ENCODE measurements at places on chromosomes 13 and 19.

- H3K27me3 ChIP-seq, result no peaks in the 10 kb centered on the region
- H3K4me3 ChIP-seq, result no peak overlapping the region
- H3K4me1 ChIP-seq, result peaks cover 5% of the 10 kb centered on the region
- H3K36me3 ChIP-seq, result no peaks in the 10 kb centered on the region
- no peak overlapping the region for H3K27ac ChIP-seq
Measured at GRCh38 chr13:30337061-30337610, 29.8 kb upstream of the KATNAL1 start.

DNA sequence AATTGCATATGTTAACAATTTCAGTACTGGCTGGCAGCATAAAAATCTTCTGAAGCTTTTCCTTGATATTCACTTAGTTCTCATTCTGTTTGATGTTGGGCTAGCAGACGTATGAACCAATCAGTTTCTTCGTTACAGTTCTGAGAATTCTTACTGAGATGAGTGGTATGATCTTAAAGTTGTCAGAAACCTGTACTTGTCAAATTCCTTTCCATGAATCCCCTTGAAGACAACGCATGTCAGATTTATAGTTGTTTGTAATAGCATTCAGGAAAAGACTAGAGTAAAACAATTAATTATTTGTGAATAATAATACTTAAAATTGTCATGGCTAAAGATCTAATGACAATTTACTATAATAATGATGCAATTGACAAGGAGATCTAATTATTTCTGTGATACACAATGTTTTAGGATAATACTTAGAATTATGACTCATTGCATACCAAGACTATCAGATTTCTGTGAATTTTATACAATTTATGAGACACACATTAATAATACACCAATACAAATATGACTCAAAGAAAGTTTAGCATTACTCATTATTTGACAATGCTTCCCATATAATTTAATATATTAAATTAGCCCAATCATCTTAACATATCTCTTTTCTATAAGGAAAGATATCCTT lies 447.2 kb downstream of the RFC3 start:
- H3K27me3 ChIP-seq, result no peaks in the 10 kb centered on the region
- H3K4me3 ChIP-seq, result no peak overlapping the region

DNA sequence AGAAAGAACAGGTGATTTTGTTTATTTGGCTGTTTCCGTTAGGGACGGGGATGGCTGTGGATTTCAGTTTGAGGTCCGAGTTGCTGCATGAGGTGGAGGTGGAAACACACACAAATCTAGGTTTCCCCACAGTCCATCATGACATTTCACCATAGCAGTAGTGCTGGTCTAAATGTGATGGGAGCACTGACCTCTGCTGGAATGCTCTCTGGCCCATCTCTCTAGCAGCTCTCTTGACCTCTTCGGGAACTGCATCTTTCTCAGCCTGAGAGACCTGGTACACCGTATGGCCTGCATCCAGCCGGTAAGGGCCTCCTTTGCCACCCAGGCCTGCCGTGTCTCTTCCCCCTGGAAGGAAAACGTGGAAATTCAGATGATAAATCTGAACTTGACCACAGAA lies 154.0 kb downstream of the RGCC start:
- H3K36me3 ChIP-seq, result no peaks in the 10 kb centered on the region
- H3K4me3 ChIP-seq, result no peak overlapping the region
- H3K4me1 ChIP-seq, result no peaks in the 10 kb centered on the region
- H3K27ac ChIP-seq, result no peak overlapping the region
- no peak for DNase-seq

GRCh38 chr13:27166313-27166712 lies 5.3 kb downstream of the USP12 start:
- no peaks in the 10 kb centered on the region for H3K27me3 ChIP-seq
- no peak for DNase-seq
- H3K4me3 ChIP-seq, result no peak overlapping the region
- H3K4me1 ChIP-seq, result no peaks in the 10 kb centered on the region

DNA sequence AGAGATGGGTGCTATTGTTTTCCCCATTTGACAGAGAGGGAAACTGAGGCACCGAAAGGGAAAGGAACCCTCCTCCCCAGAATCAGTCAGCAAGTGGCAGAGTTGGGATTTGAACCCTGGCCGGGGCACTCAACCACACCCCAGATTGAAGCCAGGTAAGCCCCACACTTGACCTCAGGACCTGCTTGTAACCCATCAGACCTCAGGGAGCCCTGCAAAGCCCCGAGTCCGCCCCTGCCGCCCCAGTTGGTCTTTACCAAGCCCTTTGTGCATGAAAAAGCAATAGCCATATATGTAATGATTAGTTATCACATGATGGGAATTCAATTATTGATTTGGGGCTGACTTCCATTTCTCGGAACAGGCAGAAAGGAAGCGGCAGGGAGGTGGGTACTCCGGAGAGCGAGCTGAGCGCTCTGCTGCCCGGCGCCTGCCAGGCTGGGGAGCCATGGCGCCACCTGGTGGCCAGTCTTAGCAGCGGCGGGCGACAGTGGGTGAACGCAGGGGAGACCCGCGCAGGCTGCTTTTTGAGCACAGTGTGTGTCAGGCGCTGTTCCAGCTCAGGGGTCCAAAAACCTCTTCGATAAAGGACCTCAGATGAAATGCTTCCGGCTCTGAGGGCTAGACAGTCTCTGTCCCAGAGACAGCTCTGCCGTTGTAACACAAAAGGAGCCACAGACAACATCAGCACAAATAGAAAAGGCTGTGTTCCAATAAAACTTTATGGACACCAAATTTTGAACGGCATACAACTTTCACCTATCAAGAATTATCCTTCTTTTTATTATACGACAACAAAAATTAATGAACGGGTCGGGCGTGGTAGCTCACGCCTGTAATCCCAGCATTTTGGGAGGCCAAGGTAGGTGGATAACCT lies 82.9 kb upstream of the CACNA1A start:
- H3K27me3 ChIP-seq, result no peaks in the 10 kb centered on the region
- H3K27ac ChIP-seq, result no peak overlapping the region
- H3K4me3 ChIP-seq, result no peak overlapping the region
- no peaks in the 10 kb centered on the region for H3K4me1 ChIP-seq
- DNase-seq, result peak; percentile 97

- DNase-seq, result no peak
- peak within 1 kb of the TSS; percentile 50 for H3K4me3 ChIP-seq
- H3K36me3 ChIP-seq, result no peaks in the 10 kb centered on the region
- H3K4me1 ChIP-seq, result peaks cover 3% of the 10 kb centered on the region
- H3K27ac ChIP-seq, result no peak within 1 kb of the TSS
Measured at GRCh38 chr19:50723069-50723468, at the start of gene CLEC11A. TSS of gene CLEC11A (plus strand) at chr19:50723364. CDS start at chr19:50723526, 162 bp downstream.

DNA sequence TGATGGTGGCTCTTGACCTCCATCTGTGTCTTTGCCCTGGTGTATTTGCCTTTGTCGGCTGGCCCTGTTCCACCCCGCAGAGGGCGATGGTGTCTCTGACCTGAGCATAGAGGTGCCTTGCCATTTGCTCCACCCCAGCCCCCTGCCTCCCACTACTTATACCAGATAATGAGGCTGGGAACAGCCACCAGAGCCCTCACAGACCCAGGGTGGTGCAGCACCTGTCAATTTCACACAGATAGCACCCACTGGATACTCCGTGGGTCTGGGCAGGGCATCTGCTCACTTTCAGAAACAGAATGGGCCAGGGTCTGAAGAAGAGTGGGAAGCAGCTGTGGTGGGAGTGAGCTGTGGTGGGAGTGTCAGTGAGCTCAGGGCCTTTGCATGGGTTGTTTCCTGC lies 4.1 kb downstream of the ZNF536 start:
- H3K36me3 ChIP-seq, result no peaks in the 10 kb centered on the region
- no peak overlapping the region for H3K27ac ChIP-seq
- H3K4me3 ChIP-seq, result no peak overlapping the region

- no peak overlapping the region for H3K27ac ChIP-seq
- no peaks in the 10 kb centered on the region for H3K27me3 ChIP-seq
- H3K36me3 ChIP-seq, result no peaks in the 10 kb centered on the region
- DNase-seq, result no peak
- H3K4me1 ChIP-seq, result no peaks in the 10 kb centered on the region
Measured at GRCh38 chr19:43148233-43148632, 38.1 kb downstream of the PSG5 start.

GRCh38 chr13:71320452-71320851 lies 546.6 kb downstream of the DACH1 start:
- no peaks in the 10 kb centered on the region for H3K4me1 ChIP-seq
- no peaks in the 10 kb centered on the region for H3K27me3 ChIP-seq
- H3K27ac ChIP-seq, result no peak overlapping the region
- DNase-seq, result peak; percentile 51
- H3K36me3 ChIP-seq, result no peaks in the 10 kb centered on the region

DNA sequence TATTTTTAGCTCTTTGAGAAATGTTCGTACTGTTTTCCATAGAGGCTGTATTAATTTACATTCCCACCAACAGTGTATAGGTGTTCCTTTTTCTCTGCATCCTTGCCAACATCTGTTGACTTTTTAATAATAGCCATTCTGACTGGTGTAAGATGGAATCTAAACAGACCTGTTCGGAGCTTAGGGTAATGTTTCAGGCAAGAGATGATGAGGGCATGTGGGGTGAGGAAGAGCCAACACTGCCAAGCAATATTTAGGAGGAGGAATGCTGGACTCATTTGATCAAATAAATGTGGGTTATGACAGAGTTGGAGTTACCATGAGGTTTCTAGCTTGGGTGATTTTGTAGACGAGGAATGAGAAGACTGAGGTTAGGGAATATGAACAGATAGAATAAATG lies 382.9 kb downstream of the KLF12 start:
- no peak for DNase-seq
- no peak overlapping the region for H3K4me3 ChIP-seq
- H3K27me3 ChIP-seq, result no peaks in the 10 kb centered on the region
- H3K27ac ChIP-seq, result no peak overlapping the region
- no peaks in the 10 kb centered on the region for H3K36me3 ChIP-seq

DNA sequence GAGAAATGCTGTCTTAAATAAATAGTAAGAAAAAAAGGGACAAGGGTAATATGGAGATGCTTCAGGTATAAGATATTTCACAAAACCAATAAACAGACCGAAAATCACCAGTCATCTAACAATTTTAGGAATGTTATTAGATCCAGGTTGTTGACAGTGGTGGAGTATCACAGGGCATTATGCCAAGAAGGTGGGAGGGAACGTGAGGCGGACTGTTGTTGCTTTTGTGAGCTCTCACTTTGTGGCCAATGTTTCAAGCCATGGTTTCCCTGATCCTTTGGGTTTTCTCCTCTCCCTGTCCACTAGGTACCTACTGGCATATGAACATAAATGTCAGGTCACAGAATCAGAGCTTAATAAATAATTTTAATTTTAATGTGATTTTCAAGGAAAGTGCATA lies 790.3 kb upstream of the SLITRK1 start:
- H3K4me1 ChIP-seq, result no peaks in the 10 kb centered on the region
- H3K4me3 ChIP-seq, result no peak overlapping the region
- no peak for DNase-seq
- no peaks in the 10 kb centered on the region for H3K27me3 ChIP-seq
- H3K36me3 ChIP-seq, result no peaks in the 10 kb centered on the region

- no peaks in the 10 kb centered on the region for H3K27me3 ChIP-seq
- H3K36me3 ChIP-seq, result no peaks in the 10 kb centered on the region
- H3K4me3 ChIP-seq, result no peak overlapping the region
Measured at GRCh38 chr13:31046711-31047279, 114.3 kb downstream of the TEX26 start.

DNA sequence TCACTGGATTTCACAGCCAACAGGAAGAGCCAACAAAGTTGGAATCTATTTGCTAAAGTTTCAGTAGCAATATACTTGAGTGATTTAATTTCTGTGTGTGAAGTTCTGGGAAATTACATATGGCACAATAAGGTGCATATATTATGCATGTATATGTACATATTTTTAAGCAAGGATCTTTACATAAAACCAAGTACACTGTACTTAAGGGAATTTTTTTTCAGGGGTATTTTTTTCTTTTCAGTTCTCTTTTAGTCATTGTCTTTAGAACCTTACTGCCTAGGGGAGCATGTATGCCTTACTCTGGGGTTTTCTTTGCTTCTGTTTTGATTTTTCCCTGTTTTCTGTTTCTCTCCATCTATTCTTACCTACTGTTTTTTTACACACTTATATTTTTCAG lies 7.4 kb downstream of the RAP2A start:
- H3K27ac ChIP-seq, result no peak overlapping the region
- peaks cover 7% of the 10 kb centered on the region for H3K36me3 ChIP-seq

DNA sequence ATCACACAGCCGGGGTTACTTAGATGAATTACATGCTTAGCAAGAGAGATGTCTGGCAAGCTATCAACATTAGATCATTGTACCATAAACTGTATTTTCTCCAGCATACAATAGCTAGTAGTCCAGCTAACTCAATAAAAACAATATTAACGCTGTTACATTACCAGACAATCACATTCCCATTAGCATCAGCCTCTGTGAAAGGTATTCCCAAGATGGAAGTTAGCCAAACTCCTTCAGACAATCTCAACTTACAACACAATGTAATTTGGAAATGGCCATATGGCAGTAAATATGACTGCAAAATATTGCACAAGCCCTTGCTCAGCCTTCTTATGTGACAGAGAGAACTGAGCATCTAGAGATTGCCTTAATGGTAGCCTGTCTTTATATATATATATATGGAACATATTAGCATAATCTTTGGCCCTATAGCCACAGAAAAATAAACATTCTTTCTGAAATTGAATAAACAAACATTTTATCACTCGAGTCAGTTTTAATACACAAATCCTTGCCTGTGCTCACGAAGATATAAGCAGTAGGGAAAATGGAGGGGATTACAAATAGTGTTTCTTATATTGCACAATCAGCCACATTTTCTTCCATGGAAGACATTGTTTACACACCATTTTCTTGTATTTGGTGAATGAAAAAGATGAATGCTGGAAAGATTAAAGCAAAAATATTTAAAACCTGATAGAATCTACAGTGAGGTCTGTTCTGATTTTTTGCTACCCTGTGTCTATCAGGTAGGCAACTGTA lies 1060.5 kb downstream of the DIAPH3 start:
- no peak overlapping the region for H3K27ac ChIP-seq
- H3K4me1 ChIP-seq, result peaks cover 4% of the 10 kb centered on the region
- H3K4me3 ChIP-seq, result no peak overlapping the region
- DNase-seq, result no peak
- no peaks in the 10 kb centered on the region for H3K36me3 ChIP-seq
- no peaks in the 10 kb centered on the region for H3K27me3 ChIP-seq

DNA sequence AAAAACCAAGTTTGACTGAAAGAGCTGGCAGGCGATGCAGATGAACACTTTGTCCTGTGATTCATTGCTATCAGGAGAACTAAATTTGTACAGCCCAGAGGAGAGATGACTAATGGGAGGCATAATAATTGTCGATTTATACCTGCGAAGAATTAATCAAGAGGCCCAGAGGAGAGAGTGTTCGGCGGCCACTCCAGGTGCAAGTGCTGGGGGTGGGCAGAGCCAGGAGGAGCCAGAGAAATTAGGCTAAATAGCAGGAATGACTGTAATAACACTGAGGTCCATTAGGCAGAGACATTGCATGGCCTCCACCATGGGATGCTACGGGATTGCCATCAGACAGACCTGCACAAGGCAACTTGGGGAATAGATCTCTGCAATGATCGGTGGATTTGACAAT lies 107.7 kb upstream of the UQCRFS1 start:
- no peak for DNase-seq
- H3K4me1 ChIP-seq, result no peaks in the 10 kb centered on the region

GRCh38 chr19:4058693-4059452 lies 7.8 kb downstream of the ZBTB7A start:
- no peak overlapping the region for H3K4me3 ChIP-seq
- peaks cover 14% of the 10 kb centered on the region for H3K4me1 ChIP-seq
- DNase-seq, result no peak
- H3K27me3 ChIP-seq, result no peaks in the 10 kb centered on the region
- peaks cover 3% of the 10 kb centered on the region for H3K36me3 ChIP-seq
